Naive thymus-derived CD8-positive, alpha-beta T cell (primary cell): ENCODE measurements at places on chromosomes 4 and X.

GRCh38 chr4:123606946-123607542 is 210.4 kb downstream of the SPRY1 start:
- H3K27ac ChIP-seq = no peak overlapping the region
- peak overlapping the region; percentile 23 for H3K4me3 ChIP-seq
- DNase-seq = peak; percentile 11
- H3K27me3 ChIP-seq = no peaks in the 10 kb centered on the region
- no peaks in the 10 kb centered on the region for H3K36me3 ChIP-seq

- H3K36me3 ChIP-seq = no peaks in the 10 kb centered on the region
- H3K4me1 ChIP-seq = no peaks in the 10 kb centered on the region
- no peak for DNase-seq
- no peak overlapping the region for H3K27ac ChIP-seq
Observed at GRCh38 chrX:129139837-129140598, 383.3 kb downstream of the SMARCA1 start.

DNA sequence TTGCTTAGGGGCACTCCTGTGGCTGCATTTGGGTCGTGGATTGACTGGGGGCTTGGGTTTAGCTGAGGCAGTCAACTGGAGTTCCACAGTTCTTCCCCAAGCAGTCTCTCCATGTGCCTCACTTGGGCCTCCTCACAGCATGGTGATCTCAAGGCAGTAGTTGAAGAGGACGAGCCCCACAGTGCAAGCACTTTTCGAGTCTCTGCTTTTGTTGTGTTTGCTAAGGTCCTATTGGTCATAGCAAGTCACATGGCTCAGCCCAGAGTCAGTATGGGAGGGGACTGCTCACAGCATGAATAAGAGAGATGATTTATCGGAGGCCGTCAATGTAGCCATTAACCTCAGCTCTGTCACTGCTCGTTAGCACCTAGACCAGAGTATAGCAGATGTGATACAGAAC is 29.7 kb downstream of the BMX start:
- no peaks in the 10 kb centered on the region for H3K4me1 ChIP-seq
- H3K36me3 ChIP-seq = no peaks in the 10 kb centered on the region
- H3K27me3 ChIP-seq = peaks cover 4% of the 10 kb centered on the region
- DNase-seq = no peak
- H3K4me3 ChIP-seq = no peak overlapping the region

DNA sequence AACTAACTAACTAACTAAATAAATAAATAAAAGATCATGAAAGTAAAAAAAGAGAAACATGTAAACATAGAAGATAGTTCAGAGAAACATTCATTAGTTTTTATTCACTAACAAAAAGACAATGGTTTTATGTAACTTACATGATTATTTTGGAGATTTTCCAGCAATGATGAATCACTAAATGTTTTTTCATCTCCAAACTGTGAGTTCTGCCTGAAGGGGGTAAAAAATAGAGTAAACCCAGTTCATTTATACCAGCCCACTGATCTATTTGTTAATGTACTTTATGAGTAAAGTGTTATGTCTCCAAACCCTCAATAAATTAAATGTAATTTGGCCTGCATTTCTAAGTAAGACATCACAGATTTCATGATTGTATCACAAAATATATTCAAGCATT is 101.1 kb downstream of the ATP8A1 start:
- H3K36me3 ChIP-seq = peaks cover 71% of the 10 kb centered on the region
- no peak overlapping the region for H3K4me3 ChIP-seq
- no peaks in the 10 kb centered on the region for H3K27me3 ChIP-seq
- H3K27ac ChIP-seq = no peak overlapping the region
- H3K4me1 ChIP-seq = peaks cover 2% of the 10 kb centered on the region
- DNase-seq = no peak

GRCh38 chrX:140917354-140918115 is 84.9 kb upstream of the SPANXB1 start:
- no peaks in the 10 kb centered on the region for H3K27me3 ChIP-seq
- no peak overlapping the region for H3K4me3 ChIP-seq
- no peak overlapping the region for H3K27ac ChIP-seq
- no peak for DNase-seq
- H3K4me1 ChIP-seq = peaks cover 5% of the 10 kb centered on the region

DNA sequence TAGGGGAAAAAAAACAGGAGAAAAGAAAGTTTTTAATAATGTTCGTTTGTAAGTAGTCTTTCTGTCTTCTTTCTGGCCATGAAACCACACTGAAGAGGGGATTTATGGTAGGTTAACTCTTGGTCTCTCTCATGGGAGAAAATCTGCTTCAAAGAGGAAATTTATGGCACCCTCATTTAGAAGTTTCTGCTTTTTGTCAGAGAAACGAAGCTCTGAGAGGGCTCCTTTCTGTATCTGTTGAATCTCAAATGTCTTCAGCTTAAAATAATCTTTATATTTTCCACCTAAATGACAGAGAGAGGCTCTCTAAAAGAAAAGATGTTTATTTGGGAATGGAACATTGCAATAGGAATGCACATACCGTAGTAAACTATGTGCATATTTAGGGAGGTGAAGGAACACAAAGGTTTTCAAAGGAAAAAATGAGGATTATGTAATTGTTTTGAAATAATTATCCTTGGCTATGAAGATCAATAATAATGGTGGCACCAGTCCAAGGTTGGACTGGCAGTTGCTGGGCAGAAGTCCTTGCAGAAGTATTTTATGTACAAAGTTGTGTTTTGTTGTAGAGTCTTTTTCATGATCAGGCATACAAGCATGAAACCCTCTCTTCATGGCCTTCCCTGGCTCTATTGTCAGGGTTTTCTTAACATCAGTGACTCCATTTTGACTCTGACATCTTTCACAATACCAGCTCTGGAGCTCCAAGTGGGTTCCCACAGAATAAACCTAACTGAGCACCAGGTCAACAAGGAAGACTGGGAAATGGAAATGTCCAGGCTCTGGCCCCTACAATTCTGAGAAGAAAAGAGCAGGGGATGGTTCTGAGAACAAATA is 53.0 kb upstream of the HPSE start:
- H3K27ac ChIP-seq = peak overlapping the region; percentile 20
- H3K4me3 ChIP-seq = no peak overlapping the region
- no peak for DNase-seq
- peaks cover 7% of the 10 kb centered on the region for H3K4me1 ChIP-seq
- no peaks in the 10 kb centered on the region for H3K27me3 ChIP-seq

GRCh38 chrX:15497865-15498264 is 2.7 kb upstream of the BMX start:
- no peak overlapping the region for H3K4me3 ChIP-seq
- H3K4me1 ChIP-seq = peaks cover 7% of the 10 kb centered on the region
- H3K27me3 ChIP-seq = peaks cover 10% of the 10 kb centered on the region
- H3K36me3 ChIP-seq = no peaks in the 10 kb centered on the region
- no peak overlapping the region for H3K27ac ChIP-seq

GRCh38 chr4:63123441-63123840 is 1285.8 kb downstream of the TECRL start:
- peaks cover 8% of the 10 kb centered on the region for H3K36me3 ChIP-seq
- H3K4me3 ChIP-seq = no peak overlapping the region
- no peak overlapping the region for H3K27ac ChIP-seq
- H3K4me1 ChIP-seq = no peaks in the 10 kb centered on the region
- no peak for DNase-seq
